ENCODE measurements at places on chromosomes 5 and 9. TPM values are rescaled to one million over a fixed set of nuclear protein-coding genes. Genes with fewer than 3 reads are reported as not detected.

The PARP8 gene
- polyA plus RNA-seq, result 3.4 TPM

The PCDHA10 gene
- polyA plus RNA-seq, result 1.7 TPM

DNA sequence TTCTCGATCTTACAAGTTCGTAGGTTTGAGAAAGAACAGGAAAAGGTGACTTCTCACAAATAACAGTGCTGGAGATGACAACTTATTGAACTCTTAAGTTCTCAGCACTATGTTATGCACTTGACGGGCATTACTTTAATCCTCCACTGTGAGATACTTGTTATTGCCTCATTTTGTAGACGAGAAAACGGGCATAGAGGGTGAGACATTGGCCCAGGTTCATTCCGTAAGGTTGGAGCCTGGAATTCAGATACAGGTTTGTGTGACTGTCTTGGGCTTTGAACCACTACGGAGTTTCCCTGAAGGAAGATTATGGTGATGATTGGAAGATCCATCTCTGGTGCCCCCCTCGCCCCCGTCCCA lies 657 bp downstream of the MAT2B start:
- no peak for DNase-seq

DNA sequence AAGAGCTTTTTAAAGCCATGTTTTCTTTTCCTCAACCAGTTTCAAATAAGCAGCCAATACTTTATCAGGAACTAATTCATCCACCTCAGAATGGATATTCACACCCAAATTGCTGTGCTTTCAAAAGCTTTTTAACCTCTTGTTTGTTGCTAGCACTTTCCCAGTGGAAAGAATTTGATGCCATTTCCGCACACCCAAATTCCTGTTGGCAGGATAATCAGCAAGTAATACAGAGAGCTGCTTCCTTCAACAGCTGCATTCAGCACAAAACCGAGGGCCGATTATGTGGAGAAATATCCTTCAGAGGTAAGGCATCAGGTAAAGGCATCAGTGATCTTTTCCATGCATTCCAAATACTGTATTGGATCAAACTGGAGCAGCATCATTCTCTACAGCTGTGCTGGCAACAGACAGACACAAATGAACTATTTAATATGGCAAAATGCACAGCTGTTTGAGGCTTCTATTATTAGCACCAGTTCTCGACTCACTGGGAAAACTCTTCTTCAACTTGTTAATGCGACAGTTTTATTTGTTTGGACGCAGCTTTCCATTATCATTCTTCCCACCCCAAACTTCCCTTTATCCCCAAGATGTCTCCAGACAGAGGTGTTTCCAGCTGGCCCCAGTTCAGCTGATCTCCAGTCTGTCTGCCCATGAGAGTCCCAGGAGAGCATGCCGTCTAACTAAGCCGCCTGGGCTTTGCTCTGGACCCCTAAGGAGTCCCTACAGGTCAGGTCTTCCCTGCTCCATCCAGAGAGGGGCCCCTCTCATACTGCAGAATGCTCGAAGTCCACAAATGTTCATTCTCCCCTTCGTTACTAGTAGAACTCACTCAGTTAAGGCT lies 22.2 kb upstream of the MGAT1 start:
- no peak for DNase-seq
